ENCODE measurements at places on chromosomes 6 and 20.

GRCh38 chr20:40960521-40960956 is 68.1 kb upstream of the TOP1 start:
- DNase-seq: no peak

- DNase-seq: no peak
Observed at GRCh38 chr20:59735486-59735885, 131.1 kb downstream of the PHACTR3 start.

- DNase-seq: no peak
Observed at GRCh38 chr6:135085700-135086413, 31.2 kb upstream of the HBS1L start.

GRCh38 chr6:47047479-47048407 is 5.6 kb upstream of the ADGRF1 start:
- no peak for DNase-seq

GRCh38 chr6:108119769-108120141 is 45.2 kb upstream of the OSTM1 start:
- DNase-seq: no peak

- no peak for DNase-seq
Observed at GRCh38 chr6:158033751-158034702, 52.4 kb downstream of the SYNJ2 start.
